H1 (cell line): ENCODE measurements at places on chromosomes 1 and 21. TPM values are rescaled to one million over a fixed set of nuclear protein-coding genes. Genes with fewer than 3 reads are reported as not detected.

DNA sequence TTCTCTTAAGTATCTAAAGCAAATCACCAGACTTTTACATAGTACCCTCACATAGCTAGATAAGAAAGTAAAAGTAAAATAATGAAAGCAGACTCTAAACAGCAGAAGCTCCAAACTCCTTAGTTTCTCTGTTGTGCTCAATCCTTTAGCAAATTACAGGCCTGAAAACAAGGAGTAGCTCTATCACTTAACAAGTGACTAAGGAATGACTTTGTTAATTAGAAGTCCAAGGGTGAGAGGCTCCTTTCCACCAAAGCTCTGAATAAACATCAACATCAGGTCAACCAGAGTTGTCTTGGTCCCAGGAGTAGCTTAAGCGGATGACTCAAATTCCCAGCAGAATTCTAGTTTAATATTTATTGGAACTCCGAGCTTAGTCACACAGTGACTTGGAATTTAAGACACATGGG lies 5.9 kb downstream of the NRIP1 start:
- H3K4me1 ChIP-seq, result peaks cover 2% of the 10 kb centered on the region
- H3K4me3 ChIP-seq, result no peak overlapping the region
- H3K27me3 ChIP-seq, result no peaks in the 10 kb centered on the region

Gene TDRD5
- polyA plus RNA-seq, result 0.22 and 0.53 TPM in 2 replicates

DNA sequence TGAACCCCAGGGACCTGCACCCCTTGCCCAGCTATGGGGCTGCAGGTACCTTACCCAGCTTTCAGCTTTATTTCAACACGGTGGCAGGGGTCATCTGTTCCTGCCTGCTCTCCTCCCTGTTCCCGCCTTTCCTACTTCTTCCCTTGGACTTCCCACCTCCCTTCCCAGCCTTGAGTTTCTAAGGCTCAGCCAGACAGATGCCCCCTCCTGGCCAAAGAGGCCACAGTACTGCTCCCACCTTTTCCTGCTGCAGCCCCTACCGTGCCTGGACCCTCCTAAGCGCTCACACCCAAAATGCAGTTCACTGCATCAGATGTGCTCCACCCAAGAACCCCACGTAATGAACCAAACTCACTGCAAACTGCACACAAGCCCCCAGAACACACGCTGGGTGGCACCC lies 7.7 kb downstream of the NOC2L start:
- peaks cover 62% of the 10 kb centered on the region for H3K36me3 ChIP-seq
- H3K4me1 ChIP-seq, result no peaks in the 10 kb centered on the region
- DNase-seq, result no peak
- H3K27me3 ChIP-seq, result no peaks in the 10 kb centered on the region

GRCh38 chr1:213852107-213852506 lies 135.7 kb upstream of the PROX1 start:
- no peak overlapping the region for H3K4me3 ChIP-seq
- no peaks in the 10 kb centered on the region for H3K4me1 ChIP-seq
- no peaks in the 10 kb centered on the region for H3K36me3 ChIP-seq
- H3K27ac ChIP-seq, result no peak overlapping the region
- H3K27me3 ChIP-seq, result no peaks in the 10 kb centered on the region
- no peak for DNase-seq

Gene EFNA1
- 11.8 and 14.6 TPM in 2 replicates for polyA plus RNA-seq

DNA sequence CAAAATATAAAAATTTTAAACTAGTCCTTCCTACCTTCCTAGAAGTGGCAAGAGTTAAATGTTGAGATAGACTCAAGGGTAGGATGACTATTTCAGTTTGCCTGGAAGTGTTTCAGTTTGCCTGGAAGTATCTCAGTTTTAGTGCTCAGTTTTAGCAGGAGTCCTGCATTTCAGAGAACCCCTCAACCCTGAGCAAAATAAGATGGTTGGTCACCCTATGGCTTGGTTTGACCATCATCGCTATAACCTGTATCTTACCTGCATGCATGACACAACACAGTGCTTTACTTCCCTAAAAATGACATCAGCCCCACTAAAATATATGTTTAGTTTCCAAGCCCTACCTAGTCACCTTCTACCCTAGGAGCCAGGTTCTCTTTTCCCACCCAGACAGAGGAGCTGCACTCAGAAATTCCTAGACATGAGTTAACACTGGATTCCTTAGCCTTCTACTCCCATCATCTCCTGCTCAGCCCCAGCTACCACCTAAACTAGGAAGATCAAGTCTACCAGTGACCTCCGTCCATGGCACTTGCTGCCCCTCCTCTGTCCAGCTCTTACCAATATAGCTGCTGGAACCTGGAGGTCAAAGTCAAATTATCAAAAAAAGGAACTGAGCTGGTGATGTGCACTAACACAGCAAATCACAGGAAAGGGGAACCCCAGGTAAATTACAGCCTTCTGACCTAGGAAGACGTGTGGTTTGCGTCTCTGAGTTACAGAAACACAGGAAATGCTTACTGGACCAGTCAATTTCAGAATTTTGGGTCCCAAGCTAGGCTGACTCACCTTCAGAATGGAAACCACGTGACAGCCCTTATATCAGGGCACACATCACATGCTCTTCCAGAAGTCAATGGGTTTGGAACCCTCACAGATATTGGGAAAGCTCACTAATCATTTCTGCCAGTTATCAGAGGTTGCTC lies 2.2 kb upstream of the G0S2 start:
- H3K27me3 ChIP-seq, result peaks cover 18% of the 10 kb centered on the region
- H3K4me1 ChIP-seq, result peaks cover 3% of the 10 kb centered on the region
- H3K36me3 ChIP-seq, result no peaks in the 10 kb centered on the region
- H3K4me3 ChIP-seq, result no peak overlapping the region
- no peak for DNase-seq

DNA sequence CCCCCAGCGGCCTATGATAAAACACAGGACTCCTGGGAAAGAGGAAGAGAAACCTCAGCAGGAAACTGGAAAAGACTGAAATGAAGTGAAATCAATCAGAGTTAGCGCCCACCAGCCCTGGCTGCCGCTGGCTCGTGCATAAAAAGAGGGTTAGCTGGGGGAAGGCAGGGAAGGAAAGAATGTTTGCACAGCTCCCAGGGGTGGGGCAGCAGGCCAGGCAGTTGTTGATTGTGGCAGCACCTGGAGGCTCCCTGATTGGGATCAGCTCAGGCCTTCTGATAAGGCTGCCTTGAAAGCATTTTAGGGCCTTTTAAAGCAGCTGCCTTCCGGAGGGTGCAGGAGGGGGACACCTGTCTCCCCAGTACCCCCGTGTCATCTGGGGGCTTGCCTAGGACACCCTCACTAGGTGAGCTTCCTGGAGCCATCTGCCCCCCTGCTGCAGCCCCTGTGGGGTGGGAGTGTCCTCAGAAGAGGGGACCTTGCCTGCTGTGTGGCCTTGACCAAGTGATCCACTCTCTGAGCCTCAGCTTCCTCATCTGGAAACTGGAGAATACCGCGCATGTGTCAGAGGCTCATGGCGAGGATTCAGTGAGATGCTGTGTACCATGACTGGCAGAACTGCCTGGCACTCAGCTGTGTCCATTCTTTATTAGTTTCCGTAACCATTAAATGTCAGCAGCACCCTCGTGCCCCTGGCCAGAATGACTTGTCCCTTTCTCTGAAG lies 6.6 kb downstream of the EPHB2 start:
- no peaks in the 10 kb centered on the region for H3K4me1 ChIP-seq
- H3K36me3 ChIP-seq, result no peaks in the 10 kb centered on the region
- H3K27me3 ChIP-seq, result peaks cover 4% of the 10 kb centered on the region
- H3K27ac ChIP-seq, result no peak overlapping the region

DNA sequence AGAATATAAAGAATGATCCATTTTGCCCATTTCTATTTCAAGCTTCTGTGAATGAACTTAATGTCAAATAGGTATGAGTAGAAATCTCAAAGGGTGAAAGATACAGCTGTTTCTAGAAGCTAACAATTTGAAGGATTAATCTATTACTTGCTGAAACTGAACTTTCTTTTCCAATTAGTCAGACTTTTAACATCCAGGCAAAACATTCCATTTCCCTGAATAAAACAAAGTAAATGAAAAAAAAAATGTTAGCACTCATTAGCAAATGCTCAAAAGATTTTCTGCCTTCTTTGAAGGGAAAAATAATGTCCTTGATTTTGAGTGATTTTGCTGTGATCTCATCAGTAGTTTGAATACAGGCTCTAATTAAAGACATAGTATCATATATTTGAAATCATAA lies 447.6 kb upstream of the PRMT6 start:
- H3K4me3 ChIP-seq, result no peak overlapping the region
- H3K36me3 ChIP-seq, result no peaks in the 10 kb centered on the region
- no peaks in the 10 kb centered on the region for H3K27me3 ChIP-seq
- DNase-seq, result no peak

GRCh38 chr1:81408419-81408818 lies 392.3 kb upstream of the ADGRL2 start:
- no peaks in the 10 kb centered on the region for H3K27me3 ChIP-seq
- peaks cover 9% of the 10 kb centered on the region for H3K4me1 ChIP-seq
- no peak overlapping the region for H3K27ac ChIP-seq

- H3K4me1 ChIP-seq, result no peaks in the 10 kb centered on the region
- no peak overlapping the region for H3K27ac ChIP-seq
- no peaks in the 10 kb centered on the region for H3K36me3 ChIP-seq
- no peaks in the 10 kb centered on the region for H3K27me3 ChIP-seq
- no peak overlapping the region for H3K4me3 ChIP-seq
Observed at GRCh38 chr1:4801192-4801924, 146.9 kb downstream of the AJAP1 start.

DNA sequence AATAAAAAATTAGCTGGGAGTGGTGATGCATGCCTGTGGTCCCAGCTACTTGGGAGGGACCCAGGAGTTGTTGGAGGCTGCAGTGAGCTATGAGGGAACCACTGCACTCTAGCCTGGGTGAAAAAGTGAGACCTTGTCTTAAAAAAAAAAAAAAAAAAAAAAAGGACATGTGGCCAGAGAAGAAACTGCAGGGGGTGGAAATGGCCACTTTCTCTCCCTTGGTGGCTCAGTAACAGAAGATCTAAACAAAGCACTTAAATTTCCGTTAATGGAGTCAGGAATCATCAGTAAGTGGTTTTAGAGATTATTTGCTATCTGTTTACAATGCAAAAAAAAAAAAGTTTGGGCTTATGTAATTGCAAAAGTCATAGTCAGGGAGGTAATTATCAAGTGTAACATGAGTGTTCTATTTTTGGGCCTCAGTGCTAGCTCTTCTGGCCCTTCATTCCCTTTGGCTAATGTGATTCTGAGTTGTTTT lies 19.3 kb upstream of the OPRD1 start:
- H3K4me3 ChIP-seq, result no peak overlapping the region
- no peak overlapping the region for H3K27ac ChIP-seq
- DNase-seq, result no peak

Gene MNDA
- not detected in 2 replicates for polyA plus RNA-seq

Gene RIIAD1
- polyA plus RNA-seq, result not detected in 2 replicates

DNA sequence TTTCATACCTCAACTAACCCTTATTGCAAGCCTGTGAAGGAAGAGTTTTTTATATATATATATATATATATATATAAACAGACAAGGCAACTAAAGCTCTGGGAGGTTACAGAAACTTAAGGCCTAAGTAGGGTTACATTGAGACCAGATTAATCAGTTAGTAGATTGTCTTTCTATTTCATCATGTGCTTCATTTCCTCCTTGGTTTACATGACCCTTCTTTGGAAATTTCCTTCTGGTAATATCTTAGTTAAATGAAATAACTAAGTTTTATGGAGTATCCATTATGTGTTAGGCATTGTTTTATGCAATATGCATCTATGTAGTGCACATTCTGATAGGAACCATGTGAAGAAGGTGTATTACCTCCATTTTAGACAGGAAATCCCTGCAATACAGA lies 112.7 kb downstream of the FGGY start:
- H3K27ac ChIP-seq, result no peak overlapping the region
- H3K4me3 ChIP-seq, result no peak overlapping the region
- DNase-seq, result no peak
- no peaks in the 10 kb centered on the region for H3K4me1 ChIP-seq
- no peaks in the 10 kb centered on the region for H3K36me3 ChIP-seq

- no peaks in the 10 kb centered on the region for H3K27me3 ChIP-seq
- no peak overlapping the region for H3K27ac ChIP-seq
- no peak overlapping the region for H3K4me3 ChIP-seq
- H3K36me3 ChIP-seq, result peaks cover 3% of the 10 kb centered on the region; the same call in 1 of the 2 replicates
- H3K4me1 ChIP-seq, result no peaks in the 10 kb centered on the region
Observed at GRCh38 chr1:236206548-236206947, 64.2 kb downstream of the GPR137B start.

- no peak overlapping the region for H3K27ac ChIP-seq
- no peaks in the 10 kb centered on the region for H3K36me3 ChIP-seq
- no peaks in the 10 kb centered on the region for H3K27me3 ChIP-seq
- no peak overlapping the region for H3K4me3 ChIP-seq
- DNase-seq, result no peak
- peaks cover 4% of the 10 kb centered on the region for H3K4me1 ChIP-seq
Observed at GRCh38 chr1:60068393-60069045, 5.1 kb downstream of the C1orf87 start.

DNA sequence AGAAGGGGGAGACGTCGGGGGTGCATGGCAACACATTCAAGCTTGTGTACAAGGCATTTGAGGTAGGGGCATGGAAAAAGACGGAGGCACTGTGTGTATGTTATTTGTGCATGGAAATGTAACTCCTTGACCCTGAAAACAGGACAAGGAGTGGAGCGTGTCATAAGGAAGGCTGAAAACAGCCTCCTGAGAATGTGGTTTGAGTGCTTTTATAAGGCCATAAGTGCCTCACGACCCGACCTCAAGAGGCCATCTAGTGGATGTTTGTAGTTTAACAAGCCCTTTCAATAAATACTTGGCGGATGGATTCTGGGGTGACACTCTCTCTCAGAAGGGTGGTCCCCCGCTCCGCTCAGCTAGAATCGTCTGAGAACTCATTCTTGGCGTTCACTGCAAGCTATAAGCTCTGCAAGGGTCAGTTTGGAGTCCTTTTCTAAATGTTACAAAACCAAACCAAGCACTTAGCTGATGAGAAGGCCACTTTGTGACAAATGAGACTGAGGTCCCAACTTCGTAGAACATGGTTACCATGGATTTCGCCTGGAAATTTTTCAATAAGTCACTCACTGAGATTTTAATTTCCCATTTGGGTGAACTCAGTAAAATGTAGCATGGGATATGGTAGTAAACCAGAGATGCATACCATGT lies 38.8 kb upstream of the CLCA4 start:
- peaks cover 12% of the 10 kb centered on the region for H3K4me1 ChIP-seq
- no peak overlapping the region for H3K4me3 ChIP-seq
- H3K27ac ChIP-seq, result no peak overlapping the region
- DNase-seq, result no peak
- no peaks in the 10 kb centered on the region for H3K36me3 ChIP-seq

GRCh38 chr1:248841702-248842395 lies 3.8 kb downstream of the ZNF672 start:
- H3K4me3 ChIP-seq, result no peak overlapping the region
- H3K27me3 ChIP-seq, result no peaks in the 10 kb centered on the region
- H3K36me3 ChIP-seq, result peaks cover 5% of the 10 kb centered on the region; the same call in 1 of the 2 replicates
- no peak overlapping the region for H3K27ac ChIP-seq
- H3K4me1 ChIP-seq, result no peaks in the 10 kb centered on the region

GRCh38 chr21:23887725-23888306 lies 1719.5 kb downstream of the MRPL39 start:
- H3K4me3 ChIP-seq, result no peak overlapping the region
- H3K27me3 ChIP-seq, result no peaks in the 10 kb centered on the region
- no peaks in the 10 kb centered on the region for H3K36me3 ChIP-seq
